ENCODE measurements at places on chromosomes 6 and 20. TPM values are rescaled to one million over a fixed set of nuclear protein-coding genes. Genes with fewer than 3 reads are reported as not detected.
A peak's percentile ranks its signal among the peaks of the same experiment; 100 is the strongest.

GRCh38 chr6:169155481-169155880 is 98.2 kb downstream of the THBS2 start:
- no peak for DNase-seq

- no peak for DNase-seq
These were observed 13.5 kb downstream of the PFDN4 start for GRCh38 chr20:54221353-54221752.

GRCh38 chr20:35216541-35216940 is 9.9 kb upstream of the MMP24 start:
- no peak for DNase-seq

Gene POM121L2
- total RNA-seq, result not detected

- DNase-seq, result no peak
These were observed 26.5 kb downstream of the SULF2 start for GRCh38 chr20:47758517-47759450.

Gene PRSS35
- not detected for total RNA-seq

DNA sequence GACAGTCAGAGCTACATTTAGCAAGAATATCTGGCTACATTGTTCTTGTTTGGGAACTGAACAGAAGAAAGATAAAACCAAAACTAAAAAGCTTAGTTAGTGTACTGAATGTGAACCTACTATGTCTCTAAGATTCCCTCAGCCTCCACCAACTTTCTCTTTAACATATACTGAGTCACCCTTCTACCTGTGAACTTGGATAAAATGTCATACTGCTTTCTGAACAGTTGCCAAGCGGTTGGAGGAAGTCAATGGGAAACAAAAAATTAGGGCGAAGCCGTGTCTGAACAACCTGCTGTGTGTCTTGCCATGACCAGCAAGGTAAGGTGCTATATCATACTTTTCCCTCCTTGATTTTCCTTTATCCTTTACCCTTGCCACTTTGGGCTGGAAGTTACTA is 243.5 kb downstream of the BTBD9 start:
- DNase-seq, result no peak

DNA sequence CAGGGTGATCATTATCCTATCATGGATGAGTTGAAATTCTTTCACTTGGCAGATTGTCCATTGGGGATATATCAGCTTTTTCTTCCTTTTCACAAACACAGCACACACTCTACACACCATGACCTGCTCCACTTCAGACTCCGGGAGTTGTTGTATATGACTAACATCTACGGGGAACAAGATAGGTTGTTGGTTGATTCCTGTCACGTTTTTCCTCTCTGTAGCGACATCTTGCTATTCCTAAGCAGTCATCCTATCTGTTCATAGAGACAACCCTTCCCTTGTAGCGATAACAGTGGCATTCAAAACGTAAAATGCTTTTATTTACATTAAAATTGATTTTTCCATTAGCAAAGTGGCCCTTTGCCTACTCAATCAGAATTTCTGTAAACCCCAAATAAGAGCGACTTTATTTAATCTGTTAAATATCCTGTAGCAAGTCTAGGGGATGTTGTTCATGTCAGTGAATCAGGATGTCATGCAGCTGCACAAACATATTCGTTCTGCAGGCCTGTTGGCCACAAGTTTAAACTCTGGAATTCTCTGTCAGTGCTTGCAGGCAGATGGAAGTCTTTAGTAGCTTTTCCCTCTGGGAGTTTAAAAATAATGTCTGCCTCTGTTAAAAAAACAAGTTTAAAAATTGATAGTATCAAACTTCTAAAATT is 23.1 kb downstream of the PHACTR2 start:
- DNase-seq, result no peak

DNA sequence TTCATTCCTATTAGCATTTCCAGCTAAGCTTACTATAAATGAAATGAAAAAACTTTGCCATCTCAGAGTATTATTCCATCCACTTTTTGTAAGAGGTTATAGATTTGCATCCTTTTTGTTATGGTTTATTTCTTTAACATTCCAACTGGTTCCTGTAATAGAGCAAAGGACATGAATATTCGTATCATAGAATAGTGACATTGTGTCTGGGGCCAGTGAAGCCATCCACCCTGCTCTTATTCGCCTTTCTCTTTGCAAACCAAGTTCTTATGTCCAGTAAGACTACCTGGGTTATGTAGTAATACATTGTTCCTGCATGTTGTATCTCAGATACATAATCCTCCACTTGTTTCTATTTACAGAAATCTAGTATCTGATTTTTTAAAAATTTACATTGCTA is 43.1 kb downstream of the DCBLD1 start:
- no peak for DNase-seq

DNA sequence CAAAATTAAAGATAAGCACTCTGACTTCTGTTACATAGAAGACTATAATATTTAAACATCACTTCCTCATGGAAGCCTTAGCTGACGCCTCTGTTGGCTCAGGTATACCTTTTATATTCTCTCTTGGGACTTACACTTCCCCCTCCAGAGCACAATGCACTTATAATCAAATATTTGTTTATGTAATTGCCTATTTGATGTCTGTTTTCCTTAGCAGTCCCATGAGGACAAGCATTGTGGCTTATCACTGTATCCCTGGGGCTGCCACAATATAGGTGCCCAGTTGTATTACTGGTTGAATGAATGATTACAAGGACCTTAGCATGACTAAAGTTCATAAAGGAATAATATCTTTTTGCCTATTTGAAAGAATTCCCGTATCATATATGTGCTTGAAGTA is 186.7 kb upstream of the VGLL2 start:
- no peak for DNase-seq

Gene GSTA1
- total RNA-seq, result 2.0 TPM

DNA sequence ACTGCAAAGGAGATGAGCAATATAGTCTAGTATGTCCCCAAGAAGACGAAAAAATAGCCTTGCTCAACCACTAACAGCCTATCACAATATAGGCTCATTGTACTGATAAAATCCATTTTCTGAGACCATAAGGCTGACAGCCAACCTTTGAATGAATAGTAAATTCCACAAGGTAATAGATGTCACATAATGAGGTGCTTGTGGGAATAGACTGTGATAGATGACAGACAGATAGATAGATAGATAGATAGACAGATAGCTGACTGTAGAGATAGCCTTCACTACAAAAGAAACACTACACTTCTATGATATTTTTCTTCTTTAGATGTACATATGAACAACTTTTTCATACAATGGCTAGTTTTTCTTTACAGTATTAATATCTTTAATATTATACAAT is 760.3 kb upstream of the NRSN1 start:
- no peak for DNase-seq

DNA sequence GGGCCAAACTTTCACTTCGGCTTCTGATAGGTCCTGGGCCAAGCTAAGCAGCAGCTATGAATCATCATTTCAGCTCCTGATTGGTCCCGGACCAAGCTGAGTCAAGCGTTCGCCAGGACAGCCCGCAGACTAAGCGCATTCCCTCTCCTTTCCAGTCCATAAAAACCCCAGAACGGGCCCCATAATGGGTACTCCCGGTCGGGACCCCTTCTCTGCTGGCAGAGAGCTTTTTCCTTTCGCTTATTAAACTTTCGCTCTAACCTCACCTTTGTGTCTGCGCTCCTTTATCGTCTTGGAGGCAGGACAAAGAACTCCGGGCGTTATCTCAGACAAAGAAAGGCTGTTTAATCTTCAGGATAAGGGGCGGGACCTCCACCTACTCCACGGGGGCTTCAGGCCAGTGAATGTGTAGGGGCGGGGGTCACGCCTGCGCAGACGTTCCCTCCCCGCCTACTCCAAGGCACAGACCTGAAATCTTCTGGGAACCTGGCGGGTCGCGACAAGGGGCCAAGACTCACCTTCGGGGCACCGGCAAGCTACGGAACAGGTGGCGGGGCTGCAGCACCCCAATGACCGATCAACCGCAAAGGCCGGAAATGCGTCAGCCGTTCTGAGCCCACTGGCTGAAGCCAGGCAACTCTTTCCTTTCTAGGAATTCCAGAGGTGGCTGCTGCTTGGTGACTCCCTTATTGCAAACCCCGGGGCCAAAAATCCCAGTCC is at the start of gene ZSCAN31:
Gene ZSCAN31, minus strand, starts transcription at position 585 of the 720 bp plus-strand sequence. CDS start 6,465 bp downstream, outside the sequence.
- peak; percentile 98 for DNase-seq

- DNase-seq, result no peak
These were observed 726 bp upstream of the EMILIN3 start for GRCh38 chr20:41367393-41367695.

DNA sequence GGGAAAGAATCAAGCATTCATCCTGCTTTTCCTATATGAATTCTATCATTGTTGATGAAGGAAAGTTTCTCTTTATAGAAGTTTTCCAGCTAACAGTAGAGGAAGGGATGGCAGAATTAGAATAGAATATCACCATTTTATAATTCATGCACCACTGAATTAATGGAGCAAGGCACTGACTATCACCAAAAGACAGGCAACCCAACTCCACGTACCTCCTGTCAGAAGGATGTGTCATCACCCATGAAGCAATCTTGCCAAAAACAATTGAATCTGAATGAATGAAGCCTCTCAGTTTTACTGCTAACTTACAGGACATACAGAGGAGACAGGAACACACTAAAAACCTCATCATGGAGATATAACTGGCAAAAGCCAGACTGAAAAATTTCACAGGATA is 122.4 kb downstream of the NFATC2 start:
- DNase-seq, result no peak

DNA sequence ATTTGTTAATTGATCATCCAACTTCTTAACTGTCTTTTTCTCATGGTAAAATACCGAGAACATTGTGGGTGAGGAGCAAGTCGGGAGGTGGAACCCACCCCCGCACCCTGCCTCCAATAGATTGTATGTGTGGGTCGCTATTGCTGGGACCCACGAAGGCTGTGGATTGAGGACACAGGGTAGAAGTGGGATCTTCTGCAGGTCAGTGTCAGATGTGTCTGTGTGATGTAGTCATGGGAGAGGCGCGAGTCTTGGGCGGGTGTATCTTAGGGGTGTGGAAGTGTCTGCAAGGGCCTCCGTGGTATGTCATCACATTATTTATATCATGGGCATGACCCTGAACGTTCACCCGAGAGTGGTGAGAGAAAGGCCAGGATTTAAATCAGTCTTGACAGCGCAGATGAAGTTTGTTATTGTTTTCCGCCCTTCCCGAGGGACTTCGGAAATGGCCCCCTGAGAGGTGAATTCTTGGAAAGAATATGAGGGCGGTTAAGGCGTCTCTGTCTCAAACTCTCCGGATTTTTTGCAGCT is 472 bp upstream of the PAQR8 start:
- DNase-seq, result no peak

DNA sequence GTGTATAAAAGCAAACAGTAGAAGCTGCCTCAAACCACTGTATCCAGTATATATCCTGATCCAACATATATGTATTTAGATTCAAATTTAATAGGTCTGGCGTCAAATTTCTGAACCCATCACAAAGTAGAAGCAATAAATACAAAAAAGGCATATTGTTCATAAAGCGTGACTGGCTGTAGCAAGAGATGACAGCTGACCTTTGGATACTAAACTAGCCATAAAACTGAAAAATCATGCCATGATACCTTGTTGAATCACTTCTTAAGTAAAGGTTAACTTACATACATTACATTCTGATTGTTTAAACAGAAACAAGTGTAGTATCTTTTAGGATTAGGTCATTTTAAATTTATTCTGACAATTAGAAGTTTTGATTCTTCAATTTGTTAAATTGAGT is 372.0 kb upstream of the FLRT3 start:
- no peak for DNase-seq

Gene XPO5
- total RNA-seq, result 16.5 TPM

Gene HUS1B
- 5.4 TPM for total RNA-seq

DNA sequence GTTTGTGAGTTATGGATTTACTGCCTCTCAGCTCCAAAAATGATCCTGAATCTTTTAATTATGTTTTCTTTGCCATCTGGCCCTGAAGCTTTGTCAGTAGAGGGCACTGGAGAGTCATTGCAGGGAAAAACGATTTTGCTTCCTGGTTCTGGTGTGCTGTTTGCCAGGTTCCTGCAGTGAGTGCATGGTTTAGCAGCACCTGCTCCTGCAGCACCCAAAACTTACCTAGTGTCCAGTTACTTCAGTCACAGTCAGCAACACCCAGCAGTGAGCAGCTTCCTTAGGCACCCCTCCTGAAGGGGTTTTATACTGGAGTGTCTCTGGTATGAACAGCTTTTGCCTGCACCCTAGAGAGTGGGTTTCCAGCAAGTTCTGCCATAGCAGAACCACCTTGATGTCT is 6.0 kb upstream of the TRIM26 start:
- DNase-seq, result no peak

GRCh38 chr20:39270837-39271604 is 308.9 kb downstream of the DHX35 start:
- DNase-seq, result no peak

GRCh38 chr6:2221726-2222274 is 23.6 kb downstream of the GMDS start:
- DNase-seq, result no peak

Gene CGA
- total RNA-seq, result not detected

Gene NRSN1
- not detected for total RNA-seq

Gene TCFL5
- total RNA-seq, result 12.5 TPM

- DNase-seq, result no peak
These were observed 25.8 kb downstream of the SDHAF4 start for GRCh38 chr6:70592391-70593117.

DNA sequence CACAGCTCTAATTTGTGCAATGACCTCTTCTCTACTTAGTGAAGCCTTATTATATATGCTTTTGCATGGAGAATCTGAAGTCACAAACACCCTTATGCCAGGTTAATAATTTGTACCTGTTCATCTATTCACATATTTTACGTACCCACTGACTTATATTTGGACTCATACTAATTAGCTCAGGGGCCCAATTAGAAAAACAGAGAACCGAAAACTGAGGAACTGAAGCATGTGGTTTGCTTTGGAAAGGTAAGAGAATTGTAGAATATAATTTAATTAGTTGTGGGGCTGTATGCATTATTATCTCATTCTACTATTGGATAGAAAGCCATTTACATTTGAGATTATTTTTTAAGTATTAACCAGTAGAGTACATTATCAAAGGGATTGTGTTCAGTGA is 805.9 kb upstream of the CITED2 start:
- DNase-seq, result no peak

- DNase-seq, result no peak
These were observed 90.6 kb upstream of the RALGAPA2 start for GRCh38 chr20:20803011-20803410.

Gene NOL4L
- 15.8 TPM for total RNA-seq

- no peak for DNase-seq
These were observed 1.3 kb upstream of the FNDC11 start for GRCh38 chr20:63552481-63553249.
